Posterior cingulate gyrus (tissue), 11 donors: ENCODE measurements at places on chromosomes 13 and 19.
A peak's percentile ranks its signal among the peaks of the same experiment; 100 is the strongest.

DNA sequence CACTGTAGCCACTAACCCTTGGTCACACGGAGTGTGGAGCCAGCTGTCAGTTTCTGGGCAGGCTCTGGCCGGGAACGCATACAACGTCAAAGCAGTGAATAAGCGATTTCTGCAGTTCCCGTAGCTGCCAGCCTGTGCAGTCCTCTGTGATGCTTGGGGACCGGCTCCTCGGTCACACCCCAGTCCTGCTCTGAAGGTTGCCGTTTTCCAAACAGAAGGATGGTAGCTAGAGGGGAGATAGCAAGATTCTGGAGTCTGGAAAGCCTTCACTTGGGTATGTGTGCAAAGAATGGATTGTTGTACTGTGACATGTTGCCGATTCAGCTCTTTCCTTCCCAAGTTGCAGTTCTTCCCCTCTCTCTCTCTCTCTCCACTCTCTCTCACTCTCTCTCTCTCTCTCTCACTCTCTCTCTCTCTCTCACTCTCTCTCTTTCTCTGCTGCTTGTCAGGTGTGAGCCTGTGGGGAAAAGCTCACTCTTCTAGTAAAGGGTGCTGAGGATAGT is 38.7 kb upstream of the C1QTNF9 start:
- peak; percentile 72 for DNase-seq

GRCh38 chr13:44795176-44795575 is 194.1 kb downstream of the NUFIP1 start:
- DNase-seq: no peak

- DNase-seq: no peak
Measured at GRCh38 chr13:23021906-23022305, 158.9 kb upstream of the SGCG start.

DNA sequence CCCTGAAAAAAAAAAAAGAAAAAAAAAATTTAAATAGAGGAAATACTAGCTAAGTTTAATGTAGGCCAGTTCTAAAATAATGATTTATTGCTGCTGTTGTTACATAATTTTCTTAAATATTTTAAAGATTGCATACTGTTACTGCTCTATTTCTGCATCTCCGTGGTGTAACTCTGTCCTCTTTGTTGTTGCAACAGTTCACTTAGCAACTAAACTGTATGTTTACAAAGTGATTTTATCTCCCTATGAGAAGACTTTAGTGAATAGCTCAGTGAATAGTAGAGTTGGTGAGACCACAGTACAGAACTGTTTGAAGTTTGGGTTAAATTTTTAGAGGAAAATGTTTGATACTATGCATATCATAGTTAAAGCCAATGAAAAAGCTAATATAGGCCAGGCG is 19.4 kb downstream of the BRCA2 start:
- no peak for DNase-seq

DNA sequence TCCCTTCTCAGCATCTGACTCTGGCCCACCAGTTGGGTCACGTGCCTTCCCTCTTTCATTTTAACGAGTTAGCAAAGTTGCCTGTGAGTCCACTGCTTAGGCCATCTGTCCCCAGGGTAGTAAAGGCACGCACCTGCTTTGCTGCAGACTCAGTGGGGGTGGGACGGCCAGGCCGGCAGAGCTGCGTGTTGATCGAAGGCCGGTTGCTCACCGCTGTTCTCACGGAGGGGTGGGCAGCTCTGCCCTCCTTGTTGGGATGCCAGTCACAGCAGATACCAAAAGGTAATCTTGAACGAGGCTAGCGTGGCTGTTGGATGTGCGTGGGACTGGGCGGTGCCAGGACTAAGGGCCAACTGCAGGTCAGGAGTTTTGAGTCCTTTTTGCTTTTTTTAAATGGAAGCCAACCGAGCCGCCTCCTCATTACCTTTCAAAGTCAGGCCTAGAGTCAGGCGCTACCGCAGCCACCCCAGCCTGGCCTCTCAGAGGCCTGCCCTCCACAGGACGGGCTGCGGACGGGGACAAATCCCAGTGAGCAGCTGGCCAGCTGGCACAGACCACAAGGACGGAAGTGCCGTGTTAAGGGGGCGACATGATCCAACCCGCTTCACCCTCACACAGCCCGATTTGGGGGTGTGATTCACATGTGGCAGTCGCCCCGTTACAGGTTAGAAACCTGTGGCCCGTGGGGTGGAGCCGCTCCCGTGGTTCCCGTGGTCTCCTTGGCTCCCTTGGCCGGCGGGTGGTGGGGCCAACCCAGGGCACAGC is 20.6 kb downstream of the ADPRHL1 start:
- DNase-seq: no peak

DNA sequence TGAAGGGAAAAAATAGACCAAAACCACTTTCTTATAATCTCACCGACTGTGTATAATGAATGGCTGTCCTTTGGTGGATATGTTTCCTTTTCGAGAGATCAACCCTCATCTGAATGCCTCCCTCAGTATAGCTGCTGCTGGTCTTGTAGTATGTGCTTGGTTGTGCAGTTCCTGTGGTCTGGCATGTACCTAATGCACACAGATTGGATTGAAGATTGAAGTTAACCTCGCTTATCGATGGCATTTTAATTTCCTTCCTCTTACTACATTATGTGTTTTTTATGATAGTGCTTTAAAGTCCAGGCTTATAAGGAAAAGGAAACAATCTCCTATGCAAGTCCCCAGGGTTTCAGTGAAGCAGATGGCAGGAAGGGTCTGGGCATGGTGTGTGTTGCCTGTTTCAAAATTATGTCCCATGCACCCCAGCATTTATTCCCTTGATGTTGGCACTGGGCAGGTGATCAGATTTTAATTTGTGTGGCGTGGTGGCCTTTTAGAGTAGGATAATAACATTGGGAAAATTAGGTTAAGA is 334.1 kb downstream of the SHISA2 start:
- DNase-seq: no peak

DNA sequence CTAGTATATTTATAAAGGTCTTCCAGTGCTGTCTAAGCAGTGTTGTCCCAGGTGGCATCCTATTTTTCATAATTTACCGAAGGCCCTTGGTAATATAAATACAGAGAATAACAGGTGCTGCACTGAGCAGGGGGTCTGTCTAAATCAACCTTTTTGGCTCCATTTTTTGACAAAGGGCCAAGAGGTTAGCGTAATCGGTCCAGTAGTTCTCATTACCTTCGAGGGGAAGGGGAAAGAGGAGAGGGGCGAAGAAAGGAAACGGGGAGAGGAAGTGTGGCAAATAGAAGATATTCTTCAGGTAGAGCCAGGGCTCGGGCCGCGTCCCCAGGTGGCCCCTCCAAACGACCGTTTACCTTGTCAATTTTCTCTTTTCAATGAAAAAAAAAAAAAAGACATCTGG is 749 bp upstream of the PAN3 start:
- no peak for DNase-seq

GRCh38 chr13:113656003-113656588 is 1.9 kb downstream of the ATP4B start:
- DNase-seq: no peak

- DNase-seq: no peak
Measured at GRCh38 chr13:93977986-93978385, 501.5 kb downstream of the DCT start.

GRCh38 chr19:23507446-23507845 is 112.2 kb upstream of the ZNF91 start:
- DNase-seq: no peak

- peak; percentile 83 for DNase-seq
Measured at GRCh38 chr13:113084943-113085540, 20.5 kb upstream of the F7 start.

DNA sequence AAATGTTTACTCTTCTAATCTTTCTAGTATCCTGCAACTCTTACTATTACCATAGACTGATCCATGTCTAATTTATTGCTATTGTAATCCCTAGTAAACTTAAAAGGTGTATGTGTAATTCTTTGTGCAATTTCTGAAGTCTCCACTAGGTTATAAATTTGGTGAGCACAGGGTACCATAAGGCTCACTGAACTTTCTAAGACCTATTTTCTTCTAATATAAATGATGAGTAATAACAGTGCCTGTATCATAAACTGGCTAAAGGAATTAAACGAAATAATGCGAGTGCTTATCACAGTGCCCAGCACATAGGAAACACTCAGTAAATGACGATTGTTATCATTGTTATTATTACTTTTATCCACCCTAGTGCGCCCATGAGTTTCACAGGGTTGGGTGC is 119.1 kb downstream of the KLF12 start:
- DNase-seq: no peak

DNA sequence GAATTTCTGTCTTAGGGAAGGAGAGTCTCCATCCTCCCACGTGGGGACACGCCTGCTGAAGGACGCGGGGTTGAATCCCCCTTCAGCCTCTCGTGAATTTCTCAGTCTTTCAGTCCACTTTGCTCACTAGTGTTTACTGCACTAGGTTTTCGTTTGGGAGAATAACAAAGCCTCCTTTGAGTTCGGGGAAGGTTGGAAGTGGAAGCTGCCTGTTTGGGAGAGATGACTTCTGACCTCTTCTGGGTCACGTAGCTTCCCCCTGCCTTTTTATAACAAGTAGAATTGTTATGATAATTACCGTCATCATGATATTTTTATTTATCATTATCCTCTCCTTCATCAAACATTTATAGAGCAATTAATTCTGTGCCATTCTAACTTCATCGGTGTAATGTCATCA is 60.7 kb downstream of the ATP11A start:
- DNase-seq: no peak

DNA sequence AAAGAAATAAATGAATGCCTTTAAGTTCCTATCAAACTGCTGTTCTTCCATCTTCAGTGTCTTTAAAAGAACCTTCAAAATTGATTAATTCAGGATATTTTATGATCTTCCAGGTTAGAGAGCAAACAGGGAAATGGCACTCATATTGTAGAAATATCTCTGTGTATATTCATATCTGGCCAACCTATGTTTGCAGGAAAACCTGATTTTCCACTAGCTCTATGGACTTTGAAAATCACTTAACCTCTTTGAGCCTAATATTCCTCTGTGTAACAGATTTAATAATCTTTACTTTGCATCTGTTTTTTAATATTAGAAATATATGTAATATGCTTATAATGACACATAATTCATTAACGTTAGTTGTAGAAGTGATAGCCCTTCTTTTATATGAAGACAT is 227.7 kb upstream of the ATXN8OS start:
- DNase-seq: no peak

DNA sequence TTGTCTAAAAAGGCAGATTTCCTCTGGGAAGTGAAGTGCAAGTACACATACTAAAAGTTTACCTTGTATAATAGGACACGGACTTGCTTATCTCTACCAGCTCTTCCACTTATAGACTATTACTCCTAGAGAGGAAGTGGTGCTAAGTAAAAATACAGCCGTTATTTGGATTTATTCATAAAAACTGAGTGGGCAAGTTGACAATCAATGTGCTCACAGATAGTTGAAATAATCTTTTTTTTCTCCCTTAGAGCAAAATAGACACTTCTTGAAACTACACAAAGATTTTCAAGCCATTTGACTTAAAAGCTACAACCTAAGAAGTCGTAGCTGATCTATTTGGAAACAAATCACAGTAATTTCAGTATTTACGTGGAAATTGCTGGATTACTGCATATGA is 2584.7 kb upstream of the PCDH20 start:
- no peak for DNase-seq

- no peak for DNase-seq
Measured at GRCh38 chr13:82341116-82341515, 1541.2 kb downstream of the SLITRK1 start.

- DNase-seq: no peak
Measured at GRCh38 chr13:99055281-99055680, 77.4 kb upstream of the DOCK9 start.

GRCh38 chr19:6963244-6963852 is 57.9 kb downstream of the MBD3L2B start:
- no peak for DNase-seq

GRCh38 chr13:112069061-112069844 is 2.3 kb downstream of the SOX1 start:
- DNase-seq: no peak

DNA sequence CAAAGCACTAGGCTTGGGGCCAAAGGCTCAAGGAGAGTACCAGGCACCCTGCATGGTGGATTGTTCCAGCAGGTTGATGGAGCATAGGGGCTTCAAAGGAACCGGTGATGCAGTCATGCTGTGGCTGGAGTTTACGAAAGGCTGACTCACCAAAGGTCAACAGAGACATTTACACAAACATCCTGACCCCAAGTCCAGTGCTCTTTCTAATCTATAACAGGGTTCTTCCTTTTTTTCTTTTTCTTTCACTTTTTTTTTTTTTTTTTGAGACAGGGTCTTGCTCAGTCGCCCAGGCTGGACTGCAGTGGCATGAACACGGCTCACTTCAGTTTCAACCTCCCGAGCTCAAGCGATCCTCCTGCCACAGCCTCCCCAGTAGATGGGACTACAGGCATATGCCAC is 35.6 kb upstream of the TPTE2 start:
- DNase-seq: no peak

- DNase-seq: no peak
Measured at GRCh38 chr13:113663934-113664333, 3.1 kb upstream of the GRK1 start.

DNA sequence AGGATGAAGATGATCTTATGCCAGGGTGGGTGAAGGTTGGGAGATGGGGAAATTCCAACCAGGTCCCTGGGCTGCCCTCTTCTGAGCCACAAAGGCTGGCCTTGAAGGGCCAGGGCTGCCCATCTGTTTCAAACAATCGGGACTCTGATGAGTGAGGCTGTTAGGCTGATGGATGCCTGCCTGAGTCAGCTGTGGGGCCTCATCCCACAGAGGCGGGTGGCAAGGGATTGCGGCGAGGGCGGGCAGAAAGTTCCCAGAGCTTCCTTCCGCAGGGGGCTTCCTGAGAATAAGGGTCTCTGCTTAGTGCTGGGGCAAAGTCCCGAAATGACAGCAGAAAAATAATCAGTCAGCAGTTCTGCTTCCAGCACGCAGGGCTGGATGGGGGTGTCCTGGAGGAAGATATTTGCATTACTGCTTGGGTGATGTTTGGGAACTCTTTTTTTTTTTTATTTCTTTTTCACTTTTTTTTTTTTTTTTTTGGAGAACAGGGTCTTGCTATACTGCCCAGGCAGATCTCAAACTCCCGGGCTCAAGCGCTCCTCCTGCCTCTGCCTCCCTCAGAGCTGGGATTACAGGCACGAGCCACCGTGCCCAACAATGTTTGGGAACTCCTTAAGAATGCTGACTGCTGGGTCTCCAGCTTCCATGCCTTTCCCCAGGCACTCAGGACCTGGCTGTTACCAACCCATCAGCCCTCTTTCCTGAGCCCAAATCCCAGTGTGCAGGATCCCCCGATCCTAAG is 14.1 kb downstream of the SH3GL1 start:
- DNase-seq: no peak

GRCh38 chr19:55075371-55075998 is at the start of gene EPS8L1:
Gene EPS8L1 (plus strand): TSS chr19:55075869. CDS start chr19:55076445, 576 bp downstream.
- no peak for DNase-seq

DNA sequence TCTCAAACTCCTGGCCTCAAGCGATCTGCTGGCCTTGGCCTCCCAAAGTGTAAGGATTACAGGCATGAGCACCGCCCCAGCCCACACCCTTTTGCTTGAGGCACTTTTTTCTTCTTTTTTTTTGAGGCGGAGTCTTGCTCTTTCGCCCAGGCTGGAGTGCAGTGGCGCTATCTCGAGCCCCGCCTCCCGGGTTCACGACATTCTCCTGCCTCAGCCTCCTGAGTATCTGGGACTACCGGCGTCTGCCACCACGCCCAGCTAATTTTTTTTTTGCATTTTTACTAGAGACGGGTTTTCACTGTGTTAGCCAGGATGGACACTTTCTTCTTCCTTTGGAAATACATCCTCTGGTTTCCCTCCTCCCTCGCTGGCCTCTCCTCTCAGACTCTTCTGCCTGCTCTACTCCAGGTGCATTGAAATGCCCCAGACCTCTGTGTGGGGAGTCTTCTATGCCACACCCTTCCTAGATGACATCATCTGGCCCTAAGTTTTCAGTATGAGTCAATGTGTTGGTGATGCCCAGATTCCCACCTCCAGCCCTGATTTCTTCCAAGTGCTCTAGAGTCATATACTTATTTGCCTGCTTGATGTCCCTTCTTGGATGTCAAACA is 20.7 kb upstream of the TPT1 start:
- no peak for DNase-seq
